ENCODE measurements at places on chromosomes 7 and 10. TPM values are rescaled to one million over a fixed set of nuclear protein-coding genes. Genes with fewer than 3 reads are reported as not detected.

Gene NXPH1
- total RNA-seq = not detected

Gene DNAJC30
- 4.1 TPM for total RNA-seq

Gene TRIM50
- total RNA-seq = not detected

Gene UNCX
- not detected for total RNA-seq

Gene C7orf57
- total RNA-seq = 0.28 TPM

Gene MET
- total RNA-seq = 147 TPM

Gene CTBP2
- total RNA-seq = 101 TPM

Gene SP4
- 4.1 TPM for total RNA-seq

DNA sequence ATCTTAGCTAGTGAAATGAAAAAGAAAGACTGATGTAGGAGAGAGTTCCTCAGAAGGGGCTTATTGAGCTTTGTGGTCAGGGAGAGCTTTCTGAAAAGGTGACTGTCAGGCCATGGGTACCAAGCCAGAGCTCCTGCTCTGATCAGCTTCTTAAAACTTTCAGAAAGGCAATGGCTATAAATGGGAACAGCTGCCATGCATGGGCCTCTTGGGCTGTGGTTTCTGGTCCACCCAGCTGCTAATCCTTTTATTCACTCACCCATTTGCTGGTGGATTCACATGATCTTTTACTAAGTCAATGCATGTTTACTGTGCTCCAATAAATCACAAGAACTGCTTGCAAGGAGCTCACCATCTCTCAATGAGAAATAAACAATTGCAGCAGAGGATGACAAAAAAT lies 60.1 kb upstream of the ZPBP start:
- DNase-seq = no peak

GRCh38 chr7:25250386-25250785 lies 22.1 kb upstream of the NPVF start:
- DNase-seq = no peak

DNA sequence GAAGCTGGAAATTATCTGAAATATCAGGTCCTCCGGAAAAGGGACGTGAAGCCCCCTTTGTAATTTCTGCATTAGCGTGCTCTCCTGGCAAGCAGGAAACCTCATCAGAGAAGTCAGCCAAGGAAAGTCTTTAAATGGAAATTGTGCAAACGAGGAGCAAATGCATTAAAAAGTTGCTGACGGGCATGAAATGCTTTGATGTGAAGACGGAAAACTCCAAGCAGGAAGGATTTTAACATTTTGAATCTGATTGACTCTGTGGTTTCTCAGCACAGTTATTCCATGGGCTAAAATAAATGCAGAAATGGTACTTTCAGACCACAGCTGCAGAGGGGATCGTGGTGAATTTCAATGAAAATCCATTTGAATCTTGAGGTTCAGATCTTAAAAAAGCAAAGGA lies 167.8 kb downstream of the AHR start:
- no peak for DNase-seq

- DNase-seq = peak; percentile 95
Measured at GRCh38 chr7:129438839-129439651, 4.8 kb downstream of the STRIP2 start.

DNA sequence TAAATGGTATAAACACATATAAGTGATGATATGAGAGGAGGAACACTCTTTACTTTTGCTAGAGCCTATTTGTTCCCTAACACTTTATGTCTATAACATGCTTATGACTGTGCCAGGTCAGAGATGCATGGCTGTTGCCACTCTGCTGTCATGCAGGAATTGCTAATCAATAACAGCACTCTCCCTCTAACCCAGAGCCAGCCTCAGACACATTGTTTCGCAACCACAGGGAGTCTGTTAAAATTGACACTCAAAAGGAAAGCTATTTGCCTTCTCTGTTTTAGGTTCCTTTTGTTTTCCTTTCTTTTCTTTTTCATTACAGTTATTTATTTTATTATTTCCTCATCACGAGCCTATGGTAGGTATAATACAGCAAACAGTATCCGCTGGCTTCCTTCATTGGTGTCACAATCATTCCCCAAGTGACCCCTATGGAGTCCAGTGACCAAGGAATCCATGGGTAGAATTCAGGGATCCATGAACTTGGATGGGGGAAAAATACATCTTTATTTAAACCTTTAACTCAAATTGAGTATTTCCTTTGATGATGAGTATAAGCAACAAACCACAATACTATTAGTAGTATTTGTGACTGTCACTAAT lies 6.8 kb downstream of the PON2 start:
- DNase-seq = no peak

GRCh38 chr10:129032372-129033313 lies 434.4 kb upstream of the MGMT start:
- no peak for DNase-seq

DNA sequence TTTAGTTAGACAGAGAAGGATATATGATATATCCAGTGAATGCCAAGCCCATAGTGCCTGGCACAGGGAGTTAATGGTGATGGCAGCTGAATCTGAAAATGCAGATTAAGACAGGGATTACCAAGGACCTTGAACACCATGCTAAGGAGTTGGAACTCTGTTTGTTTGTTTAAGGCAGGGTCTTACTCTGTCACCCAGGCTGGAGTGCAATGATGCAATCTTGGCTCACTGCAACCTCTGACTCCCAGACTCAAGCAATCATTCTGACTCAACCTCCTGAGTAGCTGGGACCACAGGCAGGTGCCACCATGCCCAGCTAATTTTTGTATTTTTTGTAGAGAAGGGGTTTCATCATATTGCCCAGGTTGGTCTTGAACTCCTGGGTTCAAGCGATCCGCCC lies 1.6 kb downstream of the AKR1D1 start:
- DNase-seq = no peak

GRCh38 chr10:128485701-128486235 lies 359.5 kb upstream of the MKI67 start:
- no peak for DNase-seq

- DNase-seq = no peak
Measured at GRCh38 chr7:70681469-70682350, 450.2 kb upstream of the GALNT17 start.

- no peak for DNase-seq
Measured at GRCh38 chr10:67804395-67804678, 33.7 kb downstream of the DNAJC12 start.

DNA sequence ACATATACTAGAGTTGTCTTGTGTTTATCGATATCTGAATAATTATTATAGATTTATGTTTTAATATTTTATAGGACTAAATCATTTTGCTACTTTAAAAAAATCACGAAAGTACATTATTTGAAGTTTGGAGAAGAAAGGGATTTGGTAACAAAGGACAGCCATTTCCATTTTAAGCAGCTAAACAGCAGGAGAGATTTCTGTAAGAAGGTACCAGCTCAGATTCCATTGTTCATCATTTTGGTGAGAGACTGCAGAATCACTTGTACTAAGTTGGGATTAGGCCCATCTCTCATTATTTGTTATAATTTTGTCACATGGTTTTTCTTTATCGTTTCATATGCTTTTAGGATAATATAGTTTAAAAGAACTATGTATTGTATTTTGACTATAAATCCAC lies 46.7 kb downstream of the PALS2 start:
- no peak for DNase-seq

DNA sequence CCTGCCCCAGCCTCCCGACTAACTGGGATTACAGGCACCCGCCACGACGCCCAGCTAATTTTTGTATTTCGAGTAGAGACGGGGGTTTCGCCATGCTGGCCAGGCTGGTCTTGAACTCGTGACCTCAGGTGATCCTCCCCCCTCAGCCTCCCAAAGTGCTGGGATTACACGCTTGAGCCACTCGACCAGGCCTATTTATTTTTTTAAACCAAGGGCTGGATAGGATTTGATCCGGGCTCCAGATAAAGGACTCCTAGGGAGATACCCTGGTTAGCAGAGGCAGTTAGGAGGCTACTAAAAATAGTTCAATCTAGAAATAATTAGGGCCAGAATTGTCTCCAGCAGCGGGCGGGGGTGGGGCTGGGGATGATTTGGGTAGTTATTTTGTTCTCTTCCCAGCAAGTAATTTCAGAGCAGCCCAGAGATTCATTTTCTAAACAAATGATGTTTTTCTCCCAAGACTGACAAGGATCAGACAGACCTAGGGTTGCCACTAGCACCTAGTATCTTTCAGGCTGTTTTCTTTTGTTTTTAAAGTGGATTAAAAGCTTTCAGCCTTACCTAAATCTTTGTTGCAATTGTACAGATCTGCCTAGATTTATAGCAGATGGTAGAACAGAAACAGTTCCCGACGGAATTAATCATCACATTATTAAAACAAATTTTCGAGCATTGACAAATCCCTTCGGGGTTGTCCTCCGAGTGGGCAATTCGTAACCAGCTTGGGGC lies 859 bp upstream of the SMC3 start:
- DNase-seq = no peak

GRCh38 chr10:44387853-44388251 lies 3.0 kb upstream of the CXCL12 start:
- no peak for DNase-seq

GRCh38 chr10:110679486-110680272 lies 35.5 kb downstream of the RBM20 start:
- no peak for DNase-seq

DNA sequence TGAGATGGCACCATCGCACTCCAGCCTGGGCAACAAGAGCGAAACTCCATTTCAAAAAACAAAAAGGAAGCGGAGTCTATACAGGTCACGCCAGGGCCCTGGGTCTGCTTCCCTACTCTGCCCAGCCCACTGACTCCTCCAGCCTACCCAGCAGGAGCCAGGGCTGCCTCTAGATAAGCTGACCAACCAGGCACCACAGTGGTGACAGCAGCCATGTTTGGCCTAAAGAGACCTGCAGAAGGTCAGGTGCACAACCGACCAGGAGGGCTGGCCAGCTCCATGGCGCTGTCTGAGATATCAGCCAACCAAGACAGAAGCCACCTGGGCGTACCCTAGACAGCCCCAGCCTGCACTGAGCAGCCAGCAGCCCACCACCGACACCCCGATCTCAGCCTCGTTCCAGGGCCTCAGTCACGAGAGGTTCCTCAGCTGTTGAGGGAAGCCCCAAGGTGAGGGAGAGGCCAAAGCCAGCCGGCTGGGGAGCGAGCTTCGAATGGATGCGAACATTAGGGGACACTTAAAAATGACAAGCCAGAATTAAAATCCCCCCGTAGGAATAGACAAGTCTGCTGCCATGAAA lies 24.4 kb upstream of the PWWP2B start:
- no peak for DNase-seq

- DNase-seq = no peak
Measured at GRCh38 chr7:69035826-69036225, 562.4 kb upstream of the AUTS2 start.

GRCh38 chr7:102883098-102883860 lies 29.5 kb upstream of the LRRC17 start:
- no peak for DNase-seq
